ENCODE measurements at places on chromosomes 12 and 14.

DNA sequence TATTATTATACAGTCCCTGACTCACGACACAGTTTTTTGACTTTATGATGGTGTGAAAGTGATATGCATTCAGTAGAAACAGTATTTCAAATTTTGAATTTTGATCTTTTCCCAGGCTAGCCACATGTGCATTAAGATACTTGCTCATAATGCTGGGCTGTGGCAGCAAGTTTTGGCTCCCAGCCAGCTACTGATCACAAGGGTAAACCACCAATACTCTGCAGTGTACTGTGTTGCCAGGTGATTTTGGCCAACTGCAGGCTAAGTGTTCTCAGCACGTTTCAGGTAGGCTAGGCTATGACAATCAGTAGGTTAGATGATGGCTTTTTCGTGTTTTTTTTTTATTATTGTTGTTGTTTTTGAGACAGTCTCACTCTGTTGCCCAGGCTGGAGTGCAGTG is 69.4 kb upstream of the ACTN1 start:
- no peak for DNase-seq

DNA sequence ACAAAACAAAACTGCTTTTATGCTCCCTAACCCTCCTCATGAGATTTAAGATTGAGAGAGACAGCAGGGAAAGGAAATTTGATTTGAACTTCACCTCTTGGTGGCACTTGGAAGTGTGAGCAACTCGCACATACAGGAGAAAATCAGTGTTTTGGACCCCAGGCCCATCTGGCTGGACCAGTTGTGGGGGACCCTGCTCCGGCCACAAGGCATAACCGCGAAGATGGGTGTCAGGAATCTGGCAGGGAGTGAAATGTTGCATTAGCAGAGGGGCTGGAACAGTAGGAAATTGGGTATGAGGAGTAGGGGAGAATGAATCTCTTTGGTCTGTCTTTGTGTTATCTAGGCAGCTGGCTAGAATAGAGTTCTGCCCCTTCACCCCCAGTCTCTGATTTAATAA is 1.2 kb downstream of the CIROP start:
- DNase-seq = no peak

- DNase-seq = no peak
Measured at GRCh38 chr12:122820838-122821271, 14.4 kb upstream of the HIP1R start.

DNA sequence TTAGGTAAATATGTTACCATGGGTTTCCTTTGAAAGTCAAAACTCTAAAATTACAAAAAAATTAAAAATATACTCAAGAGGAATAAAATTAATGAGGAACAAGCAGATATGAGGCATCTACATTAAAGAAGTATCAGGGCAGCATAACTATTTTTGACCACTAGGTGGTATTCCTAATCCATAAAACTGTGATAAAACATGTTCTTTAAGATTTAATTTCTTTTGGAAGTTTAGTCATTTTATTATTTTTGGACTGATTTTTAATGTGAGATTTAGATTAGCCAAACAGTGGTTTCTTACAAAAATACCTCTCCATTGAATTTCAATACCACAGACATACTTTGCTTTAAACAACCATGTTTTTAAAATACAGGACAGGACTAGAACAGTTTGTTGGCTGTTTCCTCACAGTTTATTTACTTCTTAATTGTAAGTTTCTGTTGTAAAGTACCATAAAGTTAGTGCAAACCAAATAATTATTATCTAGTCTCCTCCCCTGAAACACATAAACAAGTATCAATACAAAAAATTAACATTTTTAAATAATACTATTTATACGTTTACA is 49.8 kb downstream of the NTS start:
- DNase-seq = peak; percentile 11

GRCh38 chr12:51323317-51323960 is 535 bp downstream of the BIN2 start:
- no peak for DNase-seq

DNA sequence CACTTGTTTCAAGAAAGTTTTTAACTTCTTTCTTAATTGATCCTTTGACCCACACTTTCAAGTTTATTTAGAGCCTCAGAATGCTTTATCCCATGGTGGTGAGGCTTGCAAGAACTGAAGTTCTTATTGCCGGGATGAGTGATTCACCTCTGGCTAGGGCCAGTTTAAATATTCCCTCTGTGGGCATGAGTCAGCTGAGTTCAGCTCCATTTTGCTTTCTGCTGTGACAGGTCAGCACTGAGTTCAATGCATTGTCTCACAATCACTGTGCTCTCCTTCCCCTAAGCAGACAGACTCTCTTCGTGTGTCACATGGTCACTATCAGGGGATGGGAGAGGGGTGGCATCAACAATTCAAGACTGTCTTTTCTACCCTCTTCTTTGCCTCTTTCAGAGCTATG is 514.6 kb upstream of the FBXO33 start:
- no peak for DNase-seq

GRCh38 chr14:95199298-95199983 is 42.1 kb upstream of the DICER1 start:
- no peak for DNase-seq

- DNase-seq = no peak
Measured at GRCh38 chr12:53560912-53561589, 53.8 kb upstream of the NPFF start.

GRCh38 chr14:93263416-93263815 is 56.4 kb downstream of the UBR7 start:
- DNase-seq = no peak

DNA sequence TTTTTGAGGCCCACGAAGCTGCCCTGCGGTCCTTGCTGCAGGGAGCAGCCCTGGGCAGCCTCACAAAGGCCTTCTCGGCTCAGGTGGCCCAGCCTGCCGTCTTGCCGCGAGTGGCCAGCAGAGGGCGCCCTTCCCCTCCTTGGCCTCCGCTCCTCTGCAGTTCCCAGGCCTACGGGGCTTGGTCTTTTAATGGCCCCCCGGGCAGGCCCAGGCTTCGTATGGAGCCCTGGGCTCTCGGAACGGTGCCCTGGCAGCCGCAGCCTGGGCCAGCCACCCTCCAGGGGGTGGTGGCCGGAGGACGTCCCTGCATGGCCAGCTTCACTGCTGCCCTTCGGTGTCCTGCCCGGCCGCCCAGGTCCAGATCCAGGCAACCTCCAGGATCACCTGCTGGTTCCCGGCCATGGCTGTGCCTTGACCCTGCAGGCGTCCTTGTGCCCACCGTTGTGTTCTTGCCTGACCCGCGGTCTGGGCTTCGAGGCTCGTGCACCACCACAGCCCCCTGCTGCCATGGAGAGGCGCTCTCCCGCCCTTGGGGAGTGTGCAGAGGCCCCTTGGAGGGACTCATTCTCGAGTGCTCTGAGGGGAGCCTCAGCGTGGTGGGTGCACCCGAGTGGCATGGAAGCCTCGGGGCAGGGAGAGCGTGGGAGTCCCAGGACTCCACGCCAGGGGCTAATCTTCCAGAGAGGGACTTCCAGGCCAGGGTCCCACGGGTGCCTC is 9.4 kb downstream of the ASPG start:
- DNase-seq = peak; percentile 42
